ENCODE measurements at places on chromosomes 12 and 14.

GRCh38 chr12:94596596-94596995 lies 53.8 kb downstream of the TMCC3 start:
- no peak for DNase-seq

DNA sequence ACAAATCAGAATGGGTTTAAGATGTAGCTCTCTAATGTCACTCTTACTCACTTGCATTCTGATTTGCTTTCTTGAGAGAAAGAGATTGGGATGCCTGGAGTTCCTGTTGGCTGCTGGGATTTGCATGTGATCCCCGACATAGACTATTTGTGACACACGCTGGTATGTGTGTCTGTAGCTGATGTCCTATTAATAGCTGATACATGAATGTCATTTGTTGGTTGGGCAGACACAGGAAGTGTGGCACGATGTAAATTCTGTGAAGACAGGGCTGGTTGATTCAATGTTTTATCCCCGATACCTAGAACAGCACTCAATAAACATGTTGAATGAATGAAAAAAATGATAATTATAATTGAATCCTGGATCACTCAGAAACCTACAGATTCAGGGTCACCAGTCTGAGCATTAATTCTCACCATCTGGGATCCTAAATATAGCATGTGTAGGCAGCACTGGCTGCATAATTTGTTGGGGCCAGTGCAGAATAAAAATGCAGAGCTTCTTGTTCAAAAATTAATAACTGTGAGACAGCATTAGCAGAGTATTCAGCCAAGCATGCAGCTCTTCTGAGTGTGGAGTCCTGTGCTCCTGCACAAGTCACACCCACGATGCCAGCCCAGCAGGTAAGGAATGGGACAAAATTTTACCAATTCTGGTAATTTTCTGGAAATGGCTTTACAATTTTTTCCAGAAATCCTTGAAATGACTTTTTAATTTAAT lies 35.5 kb upstream of the SOCS2 start:
- no peak for DNase-seq

GRCh38 chr12:105462831-105463230 lies 132.3 kb downstream of the C12orf75 start:
- DNase-seq, result no peak

DNA sequence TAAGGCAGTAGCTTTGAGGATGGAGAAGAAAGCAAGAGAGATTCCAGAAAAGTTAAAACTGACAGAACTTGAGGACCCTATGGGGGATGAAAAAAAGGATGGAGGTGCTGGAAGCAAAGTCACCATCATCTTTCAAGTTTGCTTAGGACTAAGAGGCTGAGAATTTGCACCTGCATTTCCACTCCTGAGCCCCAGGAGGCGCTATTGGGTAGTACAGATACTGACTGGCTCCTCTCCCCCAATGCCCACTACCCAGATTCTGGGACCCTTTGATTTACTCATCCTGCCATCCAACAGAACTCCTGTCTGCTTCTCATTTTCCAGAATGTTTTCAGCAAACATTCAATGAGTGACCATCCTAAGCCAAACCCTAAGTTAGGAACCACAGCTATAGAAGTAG lies 34.0 kb upstream of the CMKLR1 start:
- DNase-seq, result no peak

GRCh38 chr12:125852116-125852515 lies 786.9 kb downstream of the AACS start:
- DNase-seq, result no peak

DNA sequence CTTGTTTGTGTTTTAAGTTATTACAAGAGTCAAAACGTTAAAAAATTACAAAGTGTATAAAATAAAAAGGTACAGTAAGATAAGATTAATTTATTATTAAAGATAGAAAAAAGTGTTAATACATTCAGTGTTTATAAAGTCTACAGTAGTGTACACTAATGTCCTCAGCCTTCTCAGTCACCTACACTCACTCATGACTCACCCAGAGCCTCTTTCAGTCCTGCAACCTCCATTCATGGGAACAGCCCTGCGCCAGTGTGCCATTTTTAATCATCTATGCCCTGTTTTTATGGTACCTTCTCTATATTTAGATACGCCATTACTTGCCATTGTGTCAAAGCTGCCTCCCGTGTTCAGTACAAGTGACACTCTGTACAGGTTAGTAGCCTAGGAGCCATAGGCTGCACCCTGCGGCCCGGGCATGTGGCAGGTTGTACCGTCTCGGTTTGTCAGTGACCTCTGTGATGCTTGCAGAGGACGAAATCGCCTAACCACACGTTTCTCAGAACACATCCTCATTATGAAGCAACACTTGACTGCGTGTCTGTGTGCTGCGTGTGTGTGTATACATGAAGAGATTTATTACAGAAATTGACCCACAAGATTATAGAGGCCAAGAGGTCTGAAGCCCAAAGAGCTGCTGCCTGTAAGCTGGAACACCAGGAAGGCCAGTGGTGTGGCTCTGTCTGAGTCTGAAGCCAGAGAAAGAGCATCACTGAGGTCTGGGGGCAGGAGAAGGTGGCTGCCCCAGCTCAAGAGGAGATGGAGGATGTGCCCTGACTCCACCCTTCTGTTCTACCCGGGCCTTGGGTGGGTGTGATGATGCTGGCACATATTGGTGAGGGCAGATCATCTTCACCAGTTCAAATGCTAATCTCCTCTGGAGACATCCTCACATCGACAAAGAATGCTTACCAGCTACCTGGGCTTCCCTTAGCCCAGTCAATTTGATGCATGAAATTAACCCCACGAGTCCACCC lies 116.6 kb upstream of the C14orf180 start:
- DNase-seq, result no peak

DNA sequence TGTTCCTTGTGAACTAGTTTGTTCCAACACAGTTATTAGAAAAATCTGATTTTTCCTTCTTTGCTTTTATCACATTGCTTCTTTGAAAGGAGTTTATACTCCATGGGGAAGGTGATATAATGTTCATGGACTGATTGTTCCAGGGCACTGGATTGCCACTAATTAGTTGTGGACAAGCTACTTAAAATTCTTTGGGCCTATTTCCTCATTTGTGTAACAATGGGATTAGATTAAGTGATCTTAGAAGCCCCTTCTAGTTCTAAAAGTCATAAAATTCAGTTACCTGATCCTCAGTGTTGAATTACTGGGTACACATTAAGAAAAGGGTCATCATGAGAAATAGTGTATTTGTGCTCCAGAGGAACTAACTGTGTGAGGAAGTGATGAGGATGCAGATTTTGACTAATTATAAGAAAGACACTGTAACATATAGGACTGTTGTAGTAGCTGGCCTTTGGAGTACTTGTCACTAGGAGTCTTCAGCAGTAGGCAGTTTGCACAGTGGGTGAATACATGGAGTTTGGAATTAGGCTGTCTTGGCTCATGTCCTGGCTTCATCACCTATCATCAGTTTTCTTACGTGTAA lies 82.2 kb downstream of the MIA2 start:
- DNase-seq, result no peak

DNA sequence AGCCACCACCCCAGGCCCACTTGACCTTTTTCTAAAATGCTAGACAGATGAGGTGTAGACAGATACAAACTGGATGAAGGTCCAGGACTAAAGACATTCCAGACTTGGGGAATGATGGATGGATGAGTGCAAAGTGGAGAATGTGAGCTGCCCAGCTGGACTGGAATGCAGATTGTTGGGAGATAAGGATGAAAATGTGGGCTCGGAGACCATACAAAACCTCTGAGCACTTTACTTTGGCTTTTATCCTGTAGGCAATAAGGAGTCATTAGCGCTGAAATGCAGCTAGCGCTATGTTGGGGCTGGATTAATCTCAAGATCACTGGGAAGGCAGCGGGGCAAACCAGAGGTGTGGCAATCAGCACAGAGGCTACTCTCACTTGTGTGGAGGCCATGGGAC lies 64.7 kb upstream of the GNPNAT1 start:
- no peak for DNase-seq

DNA sequence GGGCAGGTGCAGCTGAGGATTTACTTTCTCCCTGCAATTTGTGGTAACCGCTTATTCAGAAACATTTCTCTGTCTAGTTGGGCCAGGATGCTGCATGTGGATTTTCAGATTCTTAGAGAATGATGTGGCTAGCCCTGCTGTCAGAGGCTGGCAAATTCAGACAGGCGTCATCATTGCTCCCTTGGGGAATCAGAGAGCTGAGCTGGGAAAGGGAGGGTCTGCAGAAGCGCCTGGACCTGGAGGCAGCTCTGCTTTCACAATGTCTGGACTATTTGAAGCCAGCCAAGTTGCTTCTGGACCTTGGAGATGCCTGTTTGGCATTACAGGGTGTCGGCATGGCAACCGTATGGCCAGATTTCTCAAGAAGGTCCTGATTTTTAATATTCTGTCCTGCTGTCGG lies 3.4 kb downstream of the GALNT16 start:
- DNase-seq, result no peak

DNA sequence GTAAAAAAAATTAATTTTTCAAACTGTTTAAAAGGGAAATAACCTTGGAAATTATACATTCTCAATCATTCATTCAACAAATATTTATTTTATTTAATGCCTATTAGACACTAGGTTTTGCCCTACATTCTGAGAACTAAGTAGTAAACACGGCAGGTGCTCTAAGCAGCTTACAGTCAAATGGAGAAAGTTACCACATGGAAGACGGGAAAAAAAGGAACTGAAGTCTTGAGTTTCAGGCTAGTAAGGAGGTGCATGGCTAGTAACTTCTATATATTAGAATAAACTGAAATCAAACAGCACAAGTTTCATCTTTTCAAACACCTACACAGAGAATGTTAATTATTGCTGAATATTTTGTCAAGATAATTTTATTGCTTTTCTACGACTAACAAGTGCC lies 52.9 kb downstream of the C12orf42 start:
- no peak for DNase-seq

- no peak for DNase-seq
Observed at GRCh38 chr14:22671622-22672021, 27.5 kb upstream of the OR6J1 start.

DNA sequence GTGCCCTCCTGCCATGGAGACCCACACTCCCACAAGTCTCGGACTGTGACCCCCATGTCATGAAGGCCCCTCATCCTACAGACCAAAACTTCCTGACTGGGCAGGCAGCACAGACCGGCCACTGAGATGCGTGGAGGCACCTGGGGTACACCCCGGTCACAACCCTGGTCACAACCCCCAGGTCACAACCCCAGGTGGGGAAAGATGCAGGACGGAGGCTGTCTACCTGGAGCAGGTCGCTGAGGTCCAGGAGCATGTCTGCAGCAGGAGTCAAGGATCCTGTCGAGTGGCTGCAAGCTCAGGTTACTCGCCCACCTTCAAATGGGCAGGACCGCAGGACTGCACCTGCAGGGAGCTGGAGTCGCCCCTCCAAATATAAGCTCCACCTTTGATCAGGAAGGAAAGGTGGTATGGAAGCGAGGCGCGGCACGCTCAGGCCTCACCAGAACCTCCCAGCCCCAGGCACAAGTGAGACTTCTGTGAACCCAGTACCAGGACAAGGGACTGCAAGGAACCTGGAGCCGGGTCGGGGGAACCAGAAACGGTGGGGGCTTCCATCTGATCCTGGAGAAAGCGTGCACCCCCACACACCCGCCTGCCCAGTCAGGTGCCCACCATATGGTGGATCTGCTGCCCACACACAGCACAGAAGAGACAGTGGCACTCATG lies 8.1 kb downstream of the BTBD6 start:
- DNase-seq, result no peak

DNA sequence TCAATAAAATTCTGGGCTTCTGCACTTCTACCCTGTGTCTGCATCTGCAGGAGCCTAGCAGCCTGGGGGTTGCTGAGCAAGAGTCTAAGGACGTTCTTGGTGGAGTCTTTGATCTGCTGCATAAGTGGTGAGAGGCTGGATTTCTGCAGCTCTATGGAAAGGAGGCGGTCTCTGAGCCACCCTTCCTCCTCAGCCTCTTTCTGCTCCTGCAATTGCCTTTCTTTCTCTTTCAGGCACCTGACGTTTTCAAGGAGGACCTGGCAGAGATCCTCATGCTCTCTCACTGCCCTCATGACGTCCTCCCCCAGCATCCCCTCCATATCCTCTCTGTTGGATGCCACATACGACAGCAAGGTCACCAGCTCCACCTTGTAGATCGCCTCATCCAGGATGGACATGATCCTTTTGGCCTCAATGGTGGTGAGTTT lies 13.6 kb upstream of the TPCN1 start:
- DNase-seq, result no peak

DNA sequence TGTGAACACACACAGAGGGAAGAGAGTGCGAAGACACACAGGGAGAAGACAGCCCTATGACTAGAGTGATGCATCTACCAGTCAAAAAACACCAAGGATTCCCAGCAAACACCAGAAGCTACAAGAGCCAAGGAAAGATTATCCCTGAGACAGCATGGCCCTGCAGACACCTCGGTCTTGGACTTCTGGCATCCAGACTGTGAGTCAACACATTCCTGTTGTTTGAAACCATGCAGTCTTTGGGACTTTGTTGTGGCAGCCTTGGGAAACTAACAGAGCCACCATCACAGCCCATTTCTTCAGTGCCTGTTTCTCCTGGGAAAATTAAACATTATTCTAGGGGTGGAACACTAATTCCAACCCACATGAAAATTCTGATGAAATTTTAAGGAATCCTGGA lies 220.6 kb downstream of the GXYLT1 start:
- no peak for DNase-seq

GRCh38 chr14:63603749-63604277 lies 37.9 kb downstream of the WDR89 start:
- DNase-seq, result no peak

GRCh38 chr12:51669996-51670395 lies 79.0 kb downstream of the SCN8A start:
- DNase-seq, result no peak

DNA sequence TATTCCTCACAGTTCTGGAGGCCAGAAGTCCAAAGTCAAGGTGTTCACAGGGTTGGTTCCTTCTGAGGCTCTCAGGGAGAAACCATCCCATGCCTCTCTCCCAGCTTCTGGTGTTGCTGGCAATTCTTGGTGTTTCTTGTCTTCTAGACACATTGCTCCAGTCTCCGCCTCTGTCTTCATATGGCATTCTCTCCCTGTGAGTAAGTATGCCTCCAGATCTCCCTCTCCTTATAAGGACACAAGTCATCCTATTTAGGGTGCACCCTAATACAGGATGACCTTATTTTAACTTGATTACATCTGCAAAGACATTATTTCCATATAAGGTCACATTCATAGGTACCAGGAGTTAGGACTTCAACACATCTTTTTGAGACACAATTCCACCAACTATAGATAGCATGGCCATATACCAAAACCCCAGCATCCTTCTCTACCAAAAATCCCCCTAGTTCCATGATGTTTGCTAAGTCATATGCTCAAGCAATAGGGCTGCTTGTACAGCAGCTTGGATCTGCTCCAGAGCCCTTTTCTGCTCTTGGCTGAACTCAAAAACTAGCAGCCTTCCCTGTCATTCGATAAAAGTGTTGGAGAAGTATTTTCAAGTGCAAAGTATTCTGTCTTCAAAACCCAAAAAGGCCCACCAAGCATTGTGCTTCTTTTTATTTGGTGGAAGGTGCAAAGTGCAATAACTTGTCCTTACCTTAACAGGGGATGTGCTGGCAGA lies 79.2 kb upstream of the CMKLR1 start:
- no peak for DNase-seq

DNA sequence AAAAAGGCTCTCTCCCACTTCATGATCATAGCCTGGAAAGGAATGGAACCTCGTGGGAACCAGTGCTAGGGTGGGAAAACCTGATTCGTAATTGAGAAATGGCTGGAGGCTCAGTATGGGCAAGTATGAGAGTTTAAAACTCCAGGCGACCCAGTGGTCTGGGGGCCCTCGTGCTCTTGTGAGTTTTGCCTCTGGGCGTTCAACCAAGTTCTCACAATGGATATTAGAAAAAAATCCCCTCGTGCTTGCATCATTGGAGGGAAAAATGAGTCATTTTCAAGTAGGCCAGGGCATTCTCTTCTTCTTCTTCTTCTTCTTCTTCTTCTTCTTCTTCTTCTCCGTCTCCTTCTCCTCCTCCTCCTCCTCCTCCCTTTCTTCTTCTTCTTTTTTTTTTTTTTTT lies 39.0 kb downstream of the GPR68 start:
- DNase-seq, result no peak

Data from C1 segment of cervical spinal cord (tissue), 14 donors.